ENCODE measurements at places on chromosomes 6 and 20.

GRCh38 chr6:168035098-168035660, 37.7 kb downstream of the KIF25 start:
- no peak for DNase-seq

DNA sequence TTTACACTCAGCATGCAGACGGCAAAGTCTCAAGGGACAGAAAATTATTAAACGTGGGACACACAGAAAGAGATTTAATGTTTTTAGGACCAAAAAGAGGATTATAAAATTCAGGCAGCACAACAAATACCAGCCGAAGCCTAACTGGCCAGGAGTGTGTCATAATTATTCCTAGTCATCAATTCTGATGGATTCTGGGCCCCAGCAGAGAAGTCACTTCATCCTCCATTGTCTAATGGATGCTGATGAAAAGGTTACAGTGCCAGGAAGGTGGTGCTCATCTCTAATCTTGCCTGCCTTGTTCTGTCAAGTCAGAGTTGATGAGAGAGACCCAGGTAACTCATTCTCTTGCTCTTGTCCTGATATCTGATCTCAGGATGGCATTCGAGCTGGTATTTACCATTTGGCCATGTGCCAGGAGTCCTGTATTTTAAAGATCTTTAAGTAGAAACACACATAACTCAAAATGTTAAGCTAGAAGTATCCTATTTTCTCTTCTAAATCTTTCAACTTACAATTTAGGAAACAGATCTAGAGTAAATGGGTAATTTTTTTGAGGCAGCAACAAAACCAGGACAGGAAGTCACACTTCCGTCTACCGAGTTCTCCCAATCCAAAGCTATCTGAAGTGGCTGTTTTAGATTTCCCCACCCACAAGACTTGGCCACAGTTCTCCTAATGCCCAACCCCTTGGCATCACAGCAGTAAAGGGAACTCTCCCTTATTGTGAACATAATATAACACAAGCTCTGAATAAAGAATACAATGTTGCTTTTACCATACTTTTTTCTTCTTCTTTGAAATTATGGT, 50.0 kb downstream of the ADAT2 start:
- DNase-seq: no peak

- DNase-seq: no peak
Observed at GRCh38 chr20:53020834-53021233, 48.7 kb downstream of the TSHZ2 start.

DNA sequence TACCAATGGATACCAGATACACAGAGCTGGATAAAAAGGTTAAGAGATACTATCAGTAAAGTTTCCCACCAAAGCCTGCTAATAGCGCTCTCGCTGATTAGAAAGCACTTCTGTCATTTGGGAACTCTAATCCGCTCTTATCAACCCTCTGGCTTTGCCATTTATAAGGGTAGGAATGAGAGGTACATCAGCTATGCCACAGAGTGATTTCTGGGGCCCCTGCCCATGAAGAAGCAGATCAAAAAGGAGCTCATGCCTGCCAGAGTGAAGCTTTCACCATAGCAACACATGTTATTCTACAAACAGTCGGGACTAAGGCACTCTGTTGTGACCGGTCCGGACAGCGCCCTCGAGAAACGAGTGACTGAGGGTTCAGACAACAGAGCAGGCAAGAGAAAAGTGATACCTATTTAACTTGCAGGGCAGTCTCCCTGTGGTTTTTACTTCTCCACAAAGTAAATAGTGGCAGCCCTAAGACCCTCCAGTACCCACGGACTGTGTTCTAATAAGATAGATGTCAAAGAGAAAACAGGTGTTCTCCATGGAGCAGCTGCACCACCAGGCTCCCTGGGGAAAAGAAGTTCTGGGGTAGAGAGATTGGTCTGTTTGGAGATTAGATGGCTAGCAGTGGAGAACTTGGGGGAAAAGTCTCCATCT, 5.6 kb downstream of the TRAM2 start:
- no peak for DNase-seq

DNA sequence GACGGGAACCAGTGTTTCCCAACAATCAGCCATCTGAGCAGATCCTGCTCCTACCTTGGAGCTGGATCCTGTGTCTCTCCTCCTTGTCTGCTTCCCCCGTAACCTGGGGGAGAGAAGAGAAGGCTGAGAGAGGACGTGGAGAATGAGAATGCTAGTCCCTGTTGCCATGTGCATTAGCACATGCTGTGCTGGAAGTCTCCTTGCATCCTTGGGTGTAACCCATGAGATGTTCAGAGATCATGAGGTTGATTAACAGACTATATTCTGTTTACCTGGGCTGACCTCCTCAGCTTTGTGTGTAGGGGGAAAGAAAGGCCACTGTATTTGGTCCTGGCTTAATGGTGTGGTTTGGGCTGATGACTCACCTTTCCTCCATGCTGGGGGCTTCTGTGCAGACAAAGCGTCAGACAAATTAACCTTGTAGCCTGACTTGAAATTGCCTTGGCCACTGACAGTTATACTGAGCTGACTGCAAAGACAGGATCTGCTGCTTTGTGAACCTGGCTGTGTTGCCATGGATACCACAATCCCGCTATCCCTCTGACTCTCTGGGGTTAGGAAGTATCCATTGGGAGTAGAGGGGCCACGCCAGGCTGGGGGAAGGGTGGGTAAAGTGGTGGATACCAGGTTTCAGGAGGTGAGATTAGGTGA, 243.7 kb upstream of the CHD6 start:
- DNase-seq: no peak

GRCh38 chr6:8352966-8353340, 82.4 kb downstream of the SLC35B3 start:
- DNase-seq: no peak

DNA sequence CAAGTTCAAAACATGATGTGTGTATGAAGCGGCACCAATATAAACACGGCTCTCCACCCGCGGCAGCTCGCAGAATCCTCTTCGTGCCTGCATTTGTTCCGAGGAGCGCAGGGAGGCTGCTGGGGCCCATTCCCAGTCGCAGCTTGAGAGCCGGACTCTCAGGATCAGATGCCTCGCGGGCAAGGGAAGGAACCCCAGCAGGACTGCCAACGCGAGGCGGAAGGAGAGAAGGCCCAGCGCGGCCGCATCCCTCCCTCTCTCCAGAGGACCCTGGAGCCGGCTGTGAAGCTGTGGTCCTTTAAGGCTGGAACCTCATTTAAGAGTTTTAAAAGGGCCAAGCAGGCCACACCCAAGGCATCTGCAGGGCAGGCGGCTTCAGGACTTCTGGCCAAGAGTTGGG, 44.2 kb upstream of the ZBP1 start:
- DNase-seq: no peak

DNA sequence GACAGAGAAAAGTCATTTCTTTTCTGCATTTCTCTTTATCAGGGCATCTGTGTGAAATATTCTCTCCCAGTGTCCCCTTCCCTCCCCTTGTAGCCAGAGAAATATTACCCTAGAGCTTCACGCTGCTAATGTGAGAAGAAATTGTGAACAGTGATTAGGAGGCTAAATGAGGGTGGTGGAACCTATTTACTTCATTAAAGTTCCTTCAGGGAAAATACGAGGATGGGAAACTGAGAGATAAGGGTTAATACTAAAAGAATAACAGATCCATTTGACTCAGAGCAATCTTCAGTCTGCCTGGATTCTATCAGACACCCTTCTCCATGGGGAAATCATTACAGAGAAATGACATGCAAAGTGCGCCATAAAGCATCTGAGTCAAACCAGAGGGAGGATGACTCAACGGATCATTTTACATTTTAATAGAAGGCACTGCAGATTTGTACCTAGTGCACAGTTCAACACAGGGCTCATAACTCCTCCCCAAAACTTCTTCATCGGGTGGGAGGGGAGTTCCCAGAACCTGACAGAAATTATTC, 131.3 kb downstream of the GJA10 start:
- DNase-seq: no peak

- no peak for DNase-seq
Observed at GRCh38 chr6:55511122-55511800, 67.7 kb downstream of the HMGCLL1 start.

GRCh38 chr6:139763468-139764210, 389.2 kb upstream of the CITED2 start:
- no peak for DNase-seq

DNA sequence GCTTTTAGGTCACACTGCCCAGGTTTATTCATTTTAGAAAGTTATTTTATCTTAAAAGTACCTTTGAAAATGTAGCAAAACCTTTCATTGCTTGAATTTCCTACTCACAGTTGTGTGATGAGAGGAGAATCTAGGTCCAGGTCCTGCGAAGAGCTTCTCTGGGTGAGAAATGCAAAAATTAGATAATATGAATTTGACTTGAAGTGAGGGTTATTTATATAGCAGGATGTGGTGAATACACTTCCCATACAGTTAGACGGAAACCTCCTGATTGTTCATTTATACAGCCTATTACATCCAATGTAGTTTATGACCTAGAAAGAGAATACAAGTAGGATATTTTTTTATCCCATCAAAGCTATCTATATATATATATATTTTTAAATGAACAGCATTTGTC, 30.5 kb downstream of the CDKAL1 start:
- no peak for DNase-seq

DNA sequence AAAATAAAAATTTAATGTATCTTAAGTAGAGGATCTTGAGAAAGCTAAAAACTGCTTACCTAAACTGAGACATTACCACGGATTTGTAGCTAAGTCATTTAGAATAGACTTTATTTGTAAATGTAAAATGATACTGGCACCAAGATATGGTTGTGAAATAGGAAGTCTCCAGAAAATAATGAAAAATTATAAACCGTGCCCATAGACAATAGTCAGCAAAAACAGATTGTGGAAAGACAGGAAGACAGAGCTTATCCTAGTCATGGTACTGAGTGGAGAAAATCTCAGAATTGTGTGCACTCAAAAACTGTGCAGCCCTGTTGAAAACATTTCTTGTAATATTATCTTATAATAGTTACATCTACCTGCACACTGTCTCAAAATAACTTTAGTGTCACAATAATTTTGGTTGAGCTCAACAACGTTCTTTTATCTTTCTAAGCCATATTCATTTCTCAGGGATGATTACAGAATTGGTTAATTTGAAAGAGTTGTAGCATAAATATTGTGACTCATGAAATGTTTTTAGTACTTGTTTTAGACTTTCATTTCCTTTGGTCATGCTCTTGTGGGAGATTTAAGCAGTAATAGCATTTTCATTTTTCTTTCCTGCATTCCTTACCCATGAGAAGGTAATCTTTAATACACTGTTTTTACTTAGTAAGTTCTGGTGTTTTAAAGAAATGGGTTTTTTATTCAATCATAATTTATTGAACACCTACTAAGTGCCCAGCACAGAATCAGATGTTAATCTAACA, 174.5 kb downstream of the SOX4 start:
- DNase-seq: no peak

- DNase-seq: peak; percentile 24
Observed at GRCh38 chr20:46562373-46563169, 12.1 kb upstream of the OCSTAMP start.

- DNase-seq: no peak
Observed at GRCh38 chr20:24665196-24665595, 195.8 kb downstream of the SYNDIG1 start.

DNA sequence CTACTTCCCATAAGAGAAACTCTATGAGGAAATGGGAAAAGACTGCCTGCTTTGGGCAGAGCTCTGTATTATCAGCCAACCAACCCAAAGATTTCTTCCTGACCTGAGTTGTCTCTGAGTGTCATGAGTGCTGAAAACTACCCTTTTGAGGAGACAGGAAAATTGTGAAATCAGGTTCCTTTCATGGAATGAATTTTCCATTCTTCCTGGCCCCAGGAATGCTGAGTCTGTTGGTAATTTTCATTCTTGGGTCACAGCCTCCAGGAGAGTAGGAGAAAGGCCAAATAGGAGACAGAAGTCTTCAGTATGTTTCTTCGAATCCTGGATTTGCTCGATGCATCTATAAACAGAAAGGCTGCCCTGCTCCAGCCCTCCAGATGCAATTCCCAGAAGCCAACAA, 53.6 kb downstream of the SCML4 start:
- DNase-seq: no peak

DNA sequence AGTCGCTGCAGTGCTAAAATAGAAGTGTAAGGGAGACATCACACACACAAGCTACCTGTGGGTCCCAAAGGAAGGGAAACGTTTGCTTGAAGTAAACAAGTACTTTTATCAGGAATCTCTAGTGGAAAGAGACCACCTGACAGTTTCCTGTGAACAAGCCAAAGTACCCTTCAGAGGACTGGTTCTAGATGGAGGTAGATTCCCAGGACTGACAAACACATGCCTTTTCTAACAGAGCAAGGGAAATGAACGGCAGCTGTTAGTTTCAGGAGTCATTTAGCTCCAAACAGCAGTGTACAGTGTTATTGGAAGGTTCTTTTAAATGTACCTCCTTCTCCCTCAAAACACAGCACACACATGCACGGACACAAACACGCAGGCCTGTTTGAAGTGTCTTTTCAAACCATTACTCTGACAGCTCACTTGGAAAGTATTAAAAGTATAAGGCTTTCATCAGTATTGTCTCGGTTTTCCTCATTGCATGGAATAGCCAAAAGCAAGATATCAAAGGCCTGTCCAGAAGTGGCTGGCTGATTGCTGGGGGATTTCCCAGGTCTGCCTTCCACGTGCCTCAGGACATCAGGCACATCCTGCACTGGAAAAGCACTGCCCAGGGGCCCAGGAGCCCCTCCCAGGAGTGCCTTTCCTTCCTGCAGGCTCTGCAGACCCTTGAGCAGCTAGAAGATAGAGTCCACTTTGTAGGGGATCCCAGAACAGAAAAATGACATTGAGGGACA, 393.2 kb upstream of the SOX4 start:
- DNase-seq: no peak

DNA sequence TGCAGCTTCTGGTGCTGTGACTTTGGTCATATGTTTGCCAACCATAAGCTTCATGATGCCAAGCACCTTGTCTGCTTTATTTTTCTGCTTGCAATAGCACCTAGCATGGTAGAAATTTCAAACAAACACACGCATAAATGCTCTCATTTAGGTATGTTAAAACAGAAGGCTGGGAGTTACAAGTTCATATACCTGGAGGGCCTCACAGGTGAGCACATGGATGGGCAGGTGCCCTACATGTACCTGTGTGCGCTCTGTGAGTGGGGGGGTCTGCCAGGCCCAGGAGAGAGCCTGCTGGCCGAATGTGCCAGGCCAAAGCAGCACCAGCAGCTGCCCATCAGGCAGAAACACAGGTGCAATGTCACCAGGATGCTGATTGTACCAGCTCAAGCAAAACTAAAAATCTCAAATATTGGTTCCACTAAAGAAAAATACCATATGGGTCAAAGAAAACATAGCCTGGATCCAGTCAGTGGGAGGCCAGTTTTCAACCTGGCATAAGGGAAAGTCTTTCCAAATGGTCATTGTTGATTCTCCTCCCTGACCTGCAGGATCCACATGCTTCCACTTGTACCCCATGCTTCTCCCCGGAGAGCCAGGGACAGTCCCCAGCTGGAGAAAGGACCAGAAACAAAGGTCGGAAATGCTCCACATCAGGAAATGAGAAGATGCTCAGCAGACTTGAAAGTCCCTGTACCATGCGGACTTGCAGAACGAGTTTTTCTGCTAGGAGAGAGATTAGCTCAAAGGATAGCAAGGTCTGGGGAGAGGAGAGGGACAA, 7.2 kb upstream of the PFDN4 start:
- no peak for DNase-seq

DNA sequence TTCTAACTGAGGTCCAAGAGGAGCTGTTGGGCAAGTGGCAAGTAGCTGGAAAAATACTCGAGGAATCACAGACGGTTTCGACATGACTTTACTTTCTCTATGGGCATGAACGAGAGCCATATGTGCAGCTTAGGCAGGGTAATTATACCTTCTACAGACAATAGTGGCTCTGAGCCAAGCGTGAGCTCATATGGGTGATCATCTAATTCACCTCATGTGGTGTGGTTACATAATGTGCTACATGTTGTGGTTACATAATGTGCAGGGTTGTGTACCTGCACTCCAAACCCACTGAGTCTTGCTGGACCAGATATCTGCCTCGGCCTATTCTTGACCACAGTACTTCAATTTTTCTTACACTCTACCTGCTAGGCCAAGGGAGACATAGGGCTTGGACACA, 771.7 kb upstream of the EYS start:
- DNase-seq: no peak

Data from stimulated activated CD8-positive, alpha-beta memory T cell treated with anti-CD3 and anti-CD28 coated beads, Interleukin-15, amount 100 ng/mL, for 4 hours (primary cell).